ENCODE measurements at places on chromosomes 3 and 15. TPM values are rescaled to one million over a fixed set of nuclear protein-coding genes. Genes with fewer than 3 reads are reported as not detected.

Gene ITIH1
- polyA plus RNA-seq, result not detected

Gene GPR149
- not detected for polyA plus RNA-seq

Gene GALNT15
- polyA plus RNA-seq, result not detected

Gene EFHB
- polyA plus RNA-seq, result 1.0 TPM

Gene DUOXA2
- polyA plus RNA-seq, result not detected

Gene BFSP2
- 2.8 TPM for polyA plus RNA-seq

Gene CHRM5
- not detected for polyA plus RNA-seq

Gene REC114
- not detected for polyA plus RNA-seq
